H4 (cell line): ENCODE measurements at places on chromosomes 7 and 10. TPM values are rescaled to one million over a fixed set of nuclear protein-coding genes. Genes with fewer than 3 reads are reported as not detected.

CALHM1 gene
- total RNA-seq = not detected in 2 replicates

CC2D2B gene
- total RNA-seq = 3.0 TPM in 1 of 2 replicates, not detected in the other

GAD2 gene
- total RNA-seq = not detected in 2 replicates

OR9A2 gene
- not detected in 2 replicates for total RNA-seq

CPA1 gene
- not detected in 2 replicates for total RNA-seq

FAM13C gene
- 3.9 and 8.1 TPM in 2 replicates for total RNA-seq

BEND7 gene
- total RNA-seq = 3.8 and 8.1 TPM in 2 replicates

HOXA4 gene
- 0.88 and 1.2 TPM in 2 replicates for total RNA-seq

PPP1R9A gene
- total RNA-seq = 0.52 and 0.62 TPM in 2 replicates

UCN3 gene
- total RNA-seq = not detected in 2 replicates

ALOX5 gene
- total RNA-seq = 0.60 TPM in 1 of 2 replicates, not detected in the other

CALHM3 gene
- 0.23 TPM in 1 of 2 replicates, not detected in the other for total RNA-seq

KIAA1217 gene
- 2.5 and 5.2 TPM in 2 replicates for total RNA-seq

ATXN7L1 gene
- total RNA-seq = 2.2 and 4.4 TPM in 2 replicates

FKBP6 gene
- total RNA-seq = not detected in 2 replicates

OR2A7 gene
- total RNA-seq = not detected in 2 replicates

CTAGE4 gene
- total RNA-seq = 0.15 and 0.16 TPM in 2 replicates

LIPF gene
- not detected in 2 replicates for total RNA-seq
